ENCODE measurements at places on chromosomes 3 and 15.

- no peak for DNase-seq
Measured at GRCh38 chr15:85381850-85382751, 1.7 kb downstream of the AKAP13 start.

- DNase-seq: no peak
Measured at GRCh38 chr15:92845126-92845508, 55.0 kb upstream of the CHD2 start.

DNA sequence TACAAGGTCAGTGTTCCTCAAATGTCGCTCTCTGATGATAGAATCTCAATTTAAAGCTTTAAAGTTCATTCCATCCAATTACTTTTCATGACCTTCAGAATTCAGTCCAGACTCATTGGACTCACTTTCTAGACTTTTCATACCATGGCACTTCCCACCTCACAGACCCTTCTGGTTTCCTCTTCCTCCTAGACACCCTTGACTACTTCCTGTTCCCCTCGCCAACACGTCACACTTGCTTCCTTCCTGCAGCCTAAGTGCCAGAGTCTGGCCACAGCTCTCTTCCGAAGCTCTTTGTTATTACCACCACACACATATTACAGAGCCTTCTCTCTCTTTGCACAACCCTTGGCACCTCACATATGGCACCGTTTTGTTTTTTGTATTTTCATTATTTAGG lies 59.1 kb upstream of the UMPS start:
- no peak for DNase-seq

DNA sequence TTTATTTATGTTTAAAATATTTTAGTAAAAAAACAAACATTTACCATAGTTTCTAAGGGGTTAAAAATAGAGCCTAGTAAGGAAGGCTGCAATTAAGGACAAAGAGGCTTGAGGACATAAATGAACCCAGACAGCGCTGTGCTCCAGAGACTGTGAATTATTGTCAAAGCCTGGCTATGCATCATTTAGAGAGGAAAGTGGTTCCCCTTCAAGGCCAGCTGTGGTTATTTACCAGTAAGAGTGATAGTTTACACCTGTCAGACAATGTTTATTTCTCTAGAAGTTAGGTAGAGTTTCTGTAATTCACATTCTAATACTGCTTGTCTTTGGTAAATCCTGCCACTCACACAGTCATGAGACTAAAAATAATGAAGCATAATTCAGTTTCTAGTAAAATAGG lies 32.4 kb upstream of the PIK3R4 start:
- no peak for DNase-seq

DNA sequence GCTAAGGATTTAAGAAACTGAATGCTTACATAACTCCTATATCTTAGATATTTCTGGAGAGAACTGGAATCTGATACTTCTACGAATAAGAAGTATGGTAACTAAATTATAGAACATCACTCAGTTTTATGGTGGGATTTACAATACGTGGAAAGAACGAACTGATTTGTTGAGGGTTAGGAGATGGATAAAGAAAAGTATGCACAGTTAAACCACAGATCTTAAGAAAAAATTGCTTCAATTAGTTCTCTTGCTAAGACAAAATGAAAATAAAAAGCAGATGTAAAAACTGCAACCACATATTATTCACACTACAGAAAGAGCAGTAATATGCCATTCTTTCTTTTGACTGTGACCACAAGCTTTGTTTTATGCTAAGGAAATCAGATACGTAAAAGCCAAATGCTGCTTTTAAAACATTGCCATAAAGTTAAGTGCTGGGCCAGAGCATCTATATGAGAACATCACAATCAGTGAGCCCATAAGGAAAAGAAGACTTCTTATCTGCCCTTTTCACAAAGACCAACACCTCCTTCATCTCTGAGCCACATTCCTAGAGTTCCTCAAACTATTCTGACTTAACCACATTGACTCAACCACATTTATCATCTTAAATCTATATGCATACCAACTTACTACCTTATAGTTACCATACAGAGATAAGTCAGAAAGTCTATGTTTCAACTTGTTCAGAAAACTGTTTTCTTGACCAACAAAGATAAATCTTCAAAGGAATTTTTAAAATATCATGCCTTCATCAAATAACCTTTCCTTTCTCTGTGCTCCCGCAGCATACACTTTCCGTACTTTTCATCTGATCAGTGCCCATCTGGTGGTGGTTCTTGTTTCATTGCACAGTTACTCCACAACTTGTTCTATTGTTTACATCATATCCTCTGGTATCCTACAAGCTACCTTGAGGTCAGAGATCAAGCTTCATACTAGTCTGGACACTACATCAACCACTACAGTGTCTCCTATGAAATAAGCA lies 61.7 kb downstream of the FSIP1 start:
- DNase-seq: no peak

- DNase-seq: no peak
Measured at GRCh38 chr3:64345371-64345770, 120.1 kb upstream of the PRICKLE2 start.

- DNase-seq: no peak
Measured at GRCh38 chr3:30462721-30463470, 143.5 kb upstream of the TGFBR2 start.

GRCh38 chr15:67304778-67305177 lies 50.2 kb downstream of the IQCH start:
- no peak for DNase-seq

GRCh38 chr3:117610156-117610555 lies 900.6 kb downstream of the TUSC7 start:
- DNase-seq: no peak

DNA sequence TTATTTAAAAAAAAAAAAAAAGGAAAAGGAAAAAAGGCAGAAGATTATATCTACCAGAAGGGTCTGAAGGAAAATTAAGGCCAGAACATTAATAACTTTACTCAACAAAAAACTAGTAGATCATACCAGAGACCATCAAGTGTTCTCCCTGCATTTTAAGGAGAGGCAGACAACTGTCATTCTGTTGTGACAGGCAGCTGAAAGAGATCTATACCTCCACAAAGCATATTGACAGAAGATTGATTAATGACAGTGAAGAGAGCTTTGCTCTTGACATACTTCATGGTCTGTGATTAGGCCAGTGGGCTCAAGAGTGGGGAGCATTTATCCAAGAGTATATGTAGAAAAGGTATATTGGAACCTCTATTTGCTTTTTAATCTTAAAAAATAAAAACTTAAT lies 248.4 kb downstream of the CDIN1 start:
- DNase-seq: no peak

DNA sequence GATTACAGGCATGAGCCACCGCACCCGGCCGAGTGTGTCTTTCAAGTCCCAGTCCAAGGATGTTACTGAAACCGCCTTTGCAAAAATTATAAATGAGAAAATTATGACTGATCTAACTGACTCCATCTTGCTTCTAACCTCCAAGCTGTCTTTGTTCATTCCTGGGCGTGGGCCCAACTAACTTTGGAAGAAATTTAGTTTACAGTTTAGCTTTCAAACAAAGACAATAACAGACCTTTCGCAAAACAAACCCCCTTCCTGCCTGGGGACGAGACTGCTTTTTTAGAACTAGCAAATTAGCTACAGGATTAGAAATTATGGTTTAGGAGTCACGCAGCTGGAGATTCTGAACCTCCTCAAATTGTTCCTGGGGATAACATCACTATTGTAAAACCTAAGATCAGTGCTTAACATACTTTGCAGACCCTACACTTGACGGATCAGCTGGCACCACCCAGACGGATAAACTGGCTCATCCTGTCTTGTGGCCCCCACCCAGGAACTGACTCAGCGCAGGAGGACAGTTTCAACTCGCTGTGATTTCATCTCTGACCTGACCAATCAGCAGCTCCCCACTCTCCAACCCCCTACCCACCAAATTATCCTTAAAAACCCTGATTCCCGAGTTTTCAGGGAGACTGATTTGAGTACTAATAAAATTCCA lies 23.8 kb downstream of the NANOGP8 start:
- no peak for DNase-seq

- no peak for DNase-seq
Measured at GRCh38 chr15:33656168-33656567, 312.1 kb upstream of the CHRM5 start.

DNA sequence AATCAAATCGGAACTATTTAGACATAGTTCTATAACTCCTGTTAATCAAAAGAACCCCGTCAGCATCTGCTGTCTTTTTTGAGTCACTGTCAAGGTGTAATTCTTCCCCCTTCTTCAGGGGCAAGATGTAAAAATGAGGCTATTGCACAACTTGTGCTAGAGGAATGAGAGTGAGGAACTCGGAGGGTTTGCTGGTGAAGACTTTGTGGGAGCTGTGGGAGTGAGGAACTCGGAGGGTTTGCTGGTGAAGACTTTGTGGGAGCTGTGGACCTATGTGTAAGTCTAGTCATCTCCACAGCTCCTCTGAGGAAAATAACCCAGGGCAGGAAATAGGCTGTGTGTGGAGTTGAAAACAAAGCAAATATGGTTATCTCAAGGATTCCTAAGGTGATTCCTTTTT lies 2.5 kb upstream of the CERS3 start:
- no peak for DNase-seq

GRCh38 chr3:37718632-37719031 lies 143.0 kb upstream of the CTDSPL start:
- DNase-seq: no peak

GRCh38 chr15:101489237-101489598 lies 289 bp downstream of the PCSK6 start:
- no peak for DNase-seq

- DNase-seq: no peak
Measured at GRCh38 chr3:64023861-64024223, 548 bp upstream of the PSMD6 start.

DNA sequence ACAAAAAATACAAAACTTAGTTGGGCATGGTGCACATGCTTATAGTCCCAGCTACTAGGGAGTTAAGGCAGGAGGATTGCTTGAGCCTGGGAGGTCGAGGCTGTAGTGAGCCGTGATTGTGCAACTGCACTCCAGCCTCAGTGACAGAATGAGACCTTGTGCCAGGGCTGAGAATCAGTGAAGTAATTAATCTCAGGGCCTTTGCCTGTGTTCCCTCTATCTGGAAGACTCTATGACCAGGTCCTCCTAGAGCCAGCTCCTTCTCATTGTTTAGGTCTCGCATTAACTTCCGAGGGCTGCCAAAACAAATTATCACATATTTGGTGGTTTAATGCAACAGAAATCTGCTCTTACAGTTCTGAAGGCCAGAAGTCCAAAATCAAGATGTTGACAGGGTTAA lies 41.4 kb upstream of the FLNB start:
- no peak for DNase-seq

DNA sequence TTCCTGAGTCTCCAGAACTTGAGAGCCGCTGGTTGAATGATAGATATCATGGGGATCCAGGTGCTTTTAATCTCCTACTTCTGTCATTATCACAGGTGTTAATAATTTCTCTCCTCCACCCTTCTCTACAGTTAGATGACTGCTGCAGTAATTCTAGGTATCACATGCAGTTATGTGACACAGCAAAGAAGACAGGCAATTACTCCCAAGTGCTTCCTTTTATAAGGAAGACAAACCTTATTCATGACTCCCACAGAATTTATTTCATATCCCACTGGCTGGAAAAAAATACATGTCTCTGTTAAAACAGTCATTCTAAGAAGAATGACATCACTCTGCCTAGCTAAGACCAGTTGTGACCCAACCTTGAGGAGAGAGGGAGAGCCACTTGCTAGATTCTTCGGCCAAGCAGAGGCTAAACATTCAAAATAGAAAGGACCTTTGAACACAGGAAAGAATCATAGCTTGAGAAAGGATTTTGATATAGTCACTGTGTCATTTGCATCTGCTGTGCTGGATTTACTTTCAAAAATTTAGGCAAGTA lies 500.6 kb downstream of the SI start:
- DNase-seq: no peak

GRCh38 chr3:47225310-47225906 lies 57.2 kb downstream of the KIF9 start:
- no peak for DNase-seq

DNA sequence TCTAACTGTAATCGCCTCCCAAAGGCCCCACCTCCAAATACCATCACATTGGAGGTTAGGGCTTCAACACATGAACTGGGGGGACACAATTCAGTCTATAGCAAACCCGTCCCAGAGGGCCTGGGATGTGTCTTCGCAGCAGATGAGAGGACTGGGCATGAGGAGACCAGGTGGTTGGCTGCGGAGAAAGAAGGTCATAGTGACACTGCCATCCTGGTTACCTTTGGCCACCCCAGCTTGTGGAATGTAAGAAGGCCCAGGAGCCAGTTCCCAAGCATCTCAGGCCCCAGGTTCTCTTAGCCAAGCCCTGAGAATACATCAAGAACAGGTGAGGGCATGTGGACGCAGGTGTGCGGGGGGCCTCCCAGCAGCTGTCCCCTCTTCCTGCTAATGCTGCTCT lies 6.4 kb upstream of the RARRES1 start:
- no peak for DNase-seq

GRCh38 chr15:79820176-79820575 lies 76.6 kb downstream of the MTHFS start:
- no peak for DNase-seq

DNA sequence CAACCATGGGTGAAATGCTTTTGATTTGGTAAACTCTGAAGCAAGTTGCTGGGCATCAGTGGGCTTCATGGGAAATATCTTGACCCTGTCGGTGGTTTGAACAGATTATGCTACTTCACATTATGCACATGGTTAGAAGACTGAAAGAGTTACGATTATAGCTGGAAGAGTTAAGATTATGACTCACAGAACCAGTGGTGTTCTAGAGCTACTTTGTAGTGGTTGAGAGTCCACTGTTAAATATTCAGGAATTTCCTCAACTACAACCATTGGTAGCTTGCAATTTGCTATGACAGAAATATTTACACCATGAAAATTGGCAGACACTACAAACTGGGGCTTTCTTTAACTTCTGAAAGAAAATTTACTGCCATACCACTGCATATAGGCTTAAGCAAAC lies 99.3 kb downstream of the GADL1 start:
- no peak for DNase-seq

- DNase-seq: peak; percentile 42
Measured at GRCh38 chr3:184234224-184234623, 4.8 kb downstream of the VWA5B2 start.

DNA sequence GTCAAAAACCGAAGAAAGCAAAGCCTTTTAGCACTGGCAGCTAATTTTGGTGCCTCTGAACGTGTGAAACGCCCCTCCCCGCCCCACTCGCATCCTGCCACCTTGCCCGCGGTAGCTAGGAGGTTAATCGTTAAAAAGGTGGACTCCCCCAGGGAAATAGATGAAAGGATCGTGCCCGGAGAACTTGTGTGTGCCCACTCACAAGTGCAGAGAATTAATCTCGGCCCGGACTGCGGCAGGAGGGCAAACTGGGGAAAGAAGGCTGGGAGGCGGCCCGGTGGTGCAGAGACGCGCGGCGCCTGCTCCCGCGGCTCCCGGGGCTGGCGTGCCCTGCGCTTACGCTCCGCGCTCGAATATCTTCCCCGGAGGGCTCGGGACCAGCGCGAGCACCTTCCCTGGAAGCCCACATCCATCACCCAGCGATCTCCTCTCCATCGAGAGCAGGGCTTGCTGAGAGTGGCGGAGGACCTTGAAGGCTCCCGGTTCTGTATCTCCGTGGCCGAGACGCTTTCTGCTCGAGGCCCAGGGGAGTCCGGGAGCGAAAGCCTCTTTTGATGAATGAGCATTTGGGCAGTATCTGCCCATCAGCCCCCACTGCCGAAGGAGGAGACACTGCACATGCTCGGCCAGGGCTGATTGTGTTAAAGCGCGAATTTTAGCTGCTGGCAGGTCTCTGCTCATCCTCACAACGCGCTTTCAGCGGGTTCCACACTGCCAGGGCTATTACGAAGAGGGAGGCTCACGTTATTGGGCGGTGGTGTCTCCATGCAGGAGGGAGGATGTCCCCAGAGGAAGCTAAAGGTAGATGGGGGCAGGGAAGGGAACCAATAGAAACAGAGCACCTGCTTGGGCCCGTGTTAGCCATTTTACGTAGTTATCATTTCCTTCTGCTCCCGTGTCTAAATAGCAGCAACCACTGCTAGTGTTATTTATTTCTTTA lies 1.3 kb upstream of the SPTSSB start:
- DNase-seq: no peak
